ENCODE measurements at places on chromosomes 7 and 10.

DNA sequence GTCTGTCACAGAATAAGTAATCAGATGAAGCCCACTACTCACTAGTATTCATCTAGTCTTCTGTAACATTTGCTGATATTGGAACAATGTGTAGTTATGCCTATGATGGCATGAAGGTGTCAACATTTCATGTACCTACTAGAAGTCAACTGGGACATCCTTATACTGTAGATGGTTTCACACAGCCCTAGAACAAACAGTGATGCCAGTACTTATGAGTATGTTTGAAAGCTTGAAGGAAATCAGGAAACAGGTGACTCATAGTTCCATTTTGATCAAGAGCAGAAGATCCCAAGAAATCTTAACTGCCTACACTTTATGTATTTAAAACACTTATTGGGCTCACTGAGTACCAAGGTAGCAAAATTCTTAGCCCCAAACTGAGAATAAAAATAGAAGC is 1519.6 kb downstream of the REEP3 start:
- DNase-seq, result no peak

- no peak for DNase-seq
Measured at GRCh38 chr7:151925446-151926335, 30.6 kb upstream of the GALNTL5 start.

GRCh38 chr7:5414916-5415315 is 8.7 kb downstream of the TNRC18 start:
- no peak for DNase-seq

- DNase-seq, result no peak
Measured at GRCh38 chr10:119634219-119634544, 17.0 kb upstream of the BAG3 start.

GRCh38 chr7:18768256-18768655 is 272.7 kb downstream of the HDAC9 start:
- DNase-seq, result no peak

- no peak for DNase-seq
Measured at GRCh38 chr10:72321248-72322029, 33.3 kb downstream of the DNAJB12 start.

DNA sequence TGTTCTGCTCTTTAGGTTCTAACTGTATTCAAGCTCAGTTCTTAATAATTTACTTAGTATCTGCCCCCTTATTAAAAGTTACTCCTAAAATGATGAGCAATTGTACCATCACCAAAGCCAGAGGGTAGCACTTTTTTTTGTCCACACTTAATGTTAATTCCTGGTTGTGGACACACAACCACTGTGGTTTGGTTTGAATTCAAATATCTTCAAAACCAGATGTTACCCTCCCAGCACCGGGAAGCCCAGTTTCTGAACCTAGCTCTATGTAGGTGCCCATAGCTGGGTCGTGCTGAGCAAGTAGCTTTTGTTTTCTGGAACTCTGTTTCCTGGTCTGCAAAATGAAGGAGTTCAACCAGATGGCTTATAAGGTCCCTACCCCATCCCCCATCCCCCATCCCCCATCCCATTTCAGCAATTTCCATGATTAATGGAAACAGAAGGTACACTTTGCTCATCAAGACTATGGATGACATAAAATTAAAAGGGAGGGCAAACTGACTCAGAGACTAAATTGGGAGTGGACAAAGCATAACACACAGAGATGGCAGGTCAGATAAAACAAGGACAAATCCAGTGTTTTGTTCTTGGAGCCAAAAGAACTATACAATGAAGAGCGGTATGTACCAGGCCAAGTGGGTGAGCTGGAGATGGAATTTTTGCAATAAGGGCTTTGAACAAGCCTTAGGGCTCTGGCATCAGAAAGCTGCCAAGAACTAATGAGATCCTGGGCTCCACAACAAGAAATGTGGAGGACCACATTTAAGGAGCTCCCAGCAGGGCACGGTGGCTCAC is 56.7 kb downstream of the DLG5 start:
- no peak for DNase-seq

- DNase-seq, result no peak
Measured at GRCh38 chr10:69570050-69570816, 3.0 kb downstream of the NEUROG3 start.

- DNase-seq, result no peak
Measured at GRCh38 chr10:49314806-49315205, 15.8 kb downstream of the C10orf71 start.

DNA sequence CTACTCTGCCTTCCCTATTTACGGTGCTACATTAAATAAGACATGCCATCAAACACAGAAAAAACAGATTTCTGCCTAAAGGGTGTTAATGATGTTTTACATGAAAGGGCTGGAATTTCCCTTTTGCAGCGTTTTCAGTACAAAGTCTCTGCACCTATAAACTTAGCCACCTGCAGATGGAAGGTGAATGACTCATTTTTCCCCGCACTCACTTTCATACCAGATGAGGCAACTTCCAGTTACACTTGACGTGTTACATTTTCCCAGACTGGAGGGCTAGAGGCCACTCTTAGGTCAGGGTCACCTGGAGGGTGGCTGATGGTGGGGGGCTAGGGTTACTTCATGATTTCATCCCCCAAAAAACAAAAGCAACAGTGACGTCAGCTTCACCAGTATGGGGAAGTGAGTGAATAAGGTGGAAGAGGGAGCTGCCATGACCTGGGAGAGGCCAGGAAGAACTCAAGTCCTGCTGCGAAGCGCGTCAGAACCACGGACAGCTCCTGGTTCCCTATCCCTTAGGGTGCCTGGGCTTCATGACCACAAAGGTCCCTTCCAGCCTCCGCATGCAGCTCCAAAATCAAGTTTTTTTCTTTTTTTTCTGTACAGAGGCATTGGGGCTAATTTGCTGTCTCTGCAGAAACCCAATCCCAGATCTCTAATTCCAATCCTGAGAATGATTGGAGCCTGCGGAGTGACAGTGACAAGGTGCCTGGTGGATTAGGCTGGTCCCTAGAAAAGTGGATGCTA is 94.0 kb downstream of the ADARB2 start:
- DNase-seq, result no peak

DNA sequence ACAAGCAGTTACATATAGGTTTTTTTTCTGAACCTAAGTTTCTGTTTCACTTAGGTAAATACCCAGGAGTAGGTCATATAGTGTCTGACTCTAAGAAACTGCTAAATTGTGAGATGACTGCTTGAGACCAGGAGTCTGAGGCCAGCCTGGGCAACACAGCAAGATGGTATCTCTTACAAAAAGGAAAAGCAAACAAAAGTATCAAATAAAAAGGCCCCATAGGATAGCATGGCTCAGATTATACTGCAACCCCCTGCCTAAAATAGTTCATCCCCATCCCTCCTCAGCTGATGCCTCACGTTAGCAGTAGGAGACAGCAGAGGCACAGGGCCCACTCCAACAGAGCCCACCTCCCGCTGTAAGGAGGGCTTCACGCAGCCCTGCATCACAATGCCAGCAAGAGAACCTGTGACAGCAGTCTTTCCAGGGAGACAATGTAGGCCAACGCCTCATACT is 90.3 kb downstream of the SRPK2 start:
- no peak for DNase-seq

DNA sequence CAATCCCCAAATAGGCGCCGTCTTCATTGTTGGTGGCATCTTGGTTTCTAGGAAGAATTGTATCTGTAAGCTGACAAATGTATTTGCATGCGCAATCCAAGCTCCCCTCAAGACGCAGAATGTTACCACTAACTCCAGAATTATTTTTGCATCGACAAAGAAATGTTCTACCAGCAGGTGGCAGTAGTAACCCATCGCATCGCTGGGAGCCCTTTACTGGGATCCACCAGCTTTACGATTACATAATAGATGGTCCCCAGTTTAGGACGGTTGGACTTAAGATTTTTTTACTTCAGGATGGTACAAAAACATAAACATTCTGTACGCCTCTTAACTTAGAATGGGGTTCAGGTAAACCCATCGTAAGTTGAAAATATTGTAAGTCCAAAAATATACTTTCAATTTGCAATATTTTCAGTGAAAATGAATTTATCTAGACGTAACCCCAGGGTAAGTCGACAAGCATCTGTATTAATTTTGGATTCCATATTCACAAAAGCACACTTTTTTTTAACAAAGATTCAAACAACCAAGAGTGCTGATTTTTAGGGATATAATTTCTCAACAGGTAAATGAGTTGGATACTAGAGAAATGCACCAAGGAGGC is 114.0 kb upstream of the COBL start:
- DNase-seq, result no peak

- DNase-seq, result no peak
Measured at GRCh38 chr7:98178762-98179490, 32.3 kb upstream of the BHLHA15 start.

DNA sequence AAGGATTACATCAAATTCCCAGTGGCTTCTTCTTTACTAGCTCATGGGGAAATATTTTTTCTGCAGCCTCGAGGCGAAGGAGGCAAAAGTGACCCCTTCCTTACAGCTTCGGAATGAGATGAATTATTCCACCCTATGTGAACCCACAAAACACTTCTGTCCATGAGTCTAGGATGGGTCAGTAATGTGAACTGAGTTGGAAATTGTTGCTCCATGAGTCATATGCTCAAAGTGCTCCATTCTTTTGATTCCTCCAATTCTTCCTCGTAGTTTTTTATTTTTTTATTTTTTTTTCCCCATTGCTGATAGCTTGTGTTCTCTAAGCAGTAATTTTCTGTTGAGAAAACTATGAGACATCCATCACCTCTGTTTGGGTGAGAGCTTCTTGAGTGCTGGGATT is 31.7 kb upstream of the FAM204A start:
- no peak for DNase-seq

DNA sequence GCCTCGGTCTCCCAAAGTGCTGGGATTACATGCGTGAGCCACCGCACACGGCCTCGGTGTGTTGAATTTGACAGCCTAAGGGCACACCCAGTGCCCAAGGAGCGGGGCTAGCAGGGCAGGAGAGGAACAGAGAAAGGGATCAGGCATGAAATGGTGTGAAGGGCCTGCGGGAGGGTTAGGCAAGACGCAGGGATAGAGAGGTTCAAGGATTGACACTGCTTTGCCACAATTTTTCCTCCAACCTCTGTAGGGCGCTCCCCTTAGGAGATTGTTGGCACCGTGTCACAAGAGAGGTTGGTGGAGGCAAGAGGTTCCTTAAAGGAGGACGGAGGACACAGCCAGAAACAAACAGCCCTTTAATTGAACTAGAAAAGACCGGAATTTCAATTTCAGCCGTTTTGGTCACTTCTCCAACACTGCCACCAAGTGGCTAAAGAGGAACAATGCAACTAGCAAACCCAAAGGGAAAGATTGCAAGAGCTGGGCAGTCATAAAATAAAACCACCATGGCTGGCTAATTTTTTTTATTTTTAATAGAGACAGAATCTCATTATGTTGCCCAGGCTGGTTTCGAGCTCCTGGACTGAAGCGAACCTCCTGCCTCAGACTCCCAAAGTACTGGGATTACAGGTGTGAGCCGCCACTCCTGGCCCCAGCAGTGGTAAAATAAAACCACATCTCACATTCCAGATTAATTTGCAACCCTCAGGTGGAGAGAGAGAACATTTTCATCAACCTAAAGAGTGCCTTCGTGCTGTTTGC is 6.9 kb upstream of the CREB3L2 start:
- no peak for DNase-seq

GRCh38 chr7:131970602-131971001 is 414.2 kb upstream of the PODXL start:
- DNase-seq, result no peak

DNA sequence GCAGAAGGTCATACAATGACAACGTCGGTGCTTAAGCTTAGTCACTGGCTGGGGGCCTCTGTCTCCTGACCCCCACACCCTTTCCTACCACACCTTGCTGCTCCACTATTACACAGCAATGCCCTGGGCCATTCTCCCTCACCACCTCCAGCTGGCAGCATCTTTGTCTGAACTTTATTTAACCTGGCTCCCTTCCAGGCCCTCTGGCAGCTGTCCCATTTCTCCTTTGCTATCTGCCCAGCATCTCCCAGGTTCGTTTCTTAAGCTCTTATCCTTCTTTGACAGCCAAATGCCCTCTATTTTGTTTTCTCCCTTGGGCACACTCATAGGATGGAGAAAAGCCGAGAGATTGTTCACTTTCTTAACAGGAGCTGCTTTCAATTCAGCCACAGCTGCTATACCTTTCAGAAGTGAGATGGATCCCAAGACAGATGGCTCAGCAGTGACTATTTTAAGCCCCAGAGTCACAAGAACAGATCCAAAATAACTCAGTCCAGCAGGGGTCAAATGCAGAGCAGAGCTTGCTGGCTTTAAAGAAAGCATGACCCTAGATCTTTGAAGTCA is 1277.1 kb upstream of the AUTS2 start:
- DNase-seq, result peak; percentile 47

GRCh38 chr7:80785276-80785675 is 133.6 kb downstream of the SEMA3C start:
- DNase-seq, result no peak

DNA sequence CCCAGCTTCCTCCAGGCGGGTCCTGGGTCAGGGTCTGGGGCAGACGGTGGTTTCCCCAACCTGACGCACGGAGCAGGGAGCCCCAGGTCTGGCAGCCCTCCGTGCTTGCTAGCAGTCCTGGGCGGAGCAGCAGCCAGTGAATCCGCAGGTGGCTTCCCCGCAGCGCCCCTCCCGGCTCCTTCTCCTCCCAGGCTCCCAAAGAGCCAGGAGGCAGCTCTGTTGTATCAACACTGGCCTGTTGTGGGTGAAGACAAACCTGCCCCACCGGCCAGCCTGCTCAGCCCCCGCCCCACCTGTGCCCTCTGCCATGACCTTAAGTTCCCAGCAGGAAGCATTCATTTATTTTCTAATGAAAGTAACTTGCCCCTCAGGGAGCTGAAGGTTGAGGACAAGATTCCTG is 24.0 kb upstream of the TMEM213 start:
- no peak for DNase-seq

GRCh38 chr7:24152356-24152755 is 131.6 kb upstream of the NPY start:
- no peak for DNase-seq

DNA sequence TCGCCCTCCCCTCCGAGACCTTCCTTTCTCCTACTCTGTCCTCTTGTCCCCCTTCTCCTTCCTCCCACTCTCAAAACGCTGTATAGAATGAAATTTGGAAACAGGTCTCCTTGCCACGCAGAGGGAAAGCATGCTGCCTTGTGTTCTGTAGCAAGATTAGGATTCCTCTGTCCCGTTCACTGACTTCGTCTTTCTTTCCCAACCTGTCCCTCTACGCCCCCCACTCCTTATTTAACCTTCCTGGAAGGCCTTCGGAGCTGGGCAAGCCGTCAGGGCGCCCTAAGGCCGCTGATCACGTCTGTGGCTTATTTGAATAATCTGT is 1.3 kb downstream of the HOXA9 start:
- no peak for DNase-seq

- DNase-seq, result no peak
Measured at GRCh38 chr10:110044681-110045080, 36.9 kb downstream of the ADD3 start.

- no peak for DNase-seq
Measured at GRCh38 chr10:103763374-103764202, 91.8 kb downstream of the SH3PXD2A start.
